Stimulated activated CD4-positive, alpha-beta T cell treated with anti-CD3 and anti-CD28 coated beads, Interleukin-1b, Interleukin-23, amount 100 ng/mL, for 1 hour (primary cell): ENCODE measurements at places on chromosomes 1 and 21.

DNA sequence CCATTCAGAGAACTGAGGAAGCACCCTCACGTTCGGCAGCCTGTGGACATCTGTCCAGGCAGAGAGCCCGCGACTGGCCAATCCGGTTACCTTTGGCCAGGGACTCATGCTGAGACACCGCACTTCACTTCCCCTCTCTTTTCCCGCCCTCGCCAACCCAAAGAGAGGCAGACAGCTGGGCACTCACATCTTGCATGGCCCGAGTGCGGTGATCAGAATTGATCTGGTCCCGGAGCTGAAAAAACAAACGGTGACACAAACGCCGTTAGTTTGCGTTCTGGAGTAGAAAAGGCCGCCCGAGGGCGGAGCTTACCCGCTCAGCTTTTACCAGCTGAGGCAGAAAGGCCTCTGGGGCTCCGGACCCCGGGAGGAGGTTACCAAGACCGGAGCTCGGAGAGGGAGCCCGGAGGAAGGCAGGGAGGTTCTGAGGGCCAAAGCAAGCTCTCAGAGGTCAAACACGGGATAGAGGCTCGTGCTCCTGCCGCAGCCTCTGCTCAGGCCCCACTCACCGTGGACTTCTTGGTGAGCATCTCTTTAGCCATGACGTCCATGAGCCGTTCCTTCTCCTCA is 376 bp downstream of the SF3A3 start:
- DNase-seq: no peak

- no peak for DNase-seq
Observed at GRCh38 chr1:115469703-115470476, 131.8 kb upstream of the NGF start.

GRCh38 chr1:156382561-156382960 is 13.6 kb downstream of the RHBG start:
- DNase-seq: no peak

DNA sequence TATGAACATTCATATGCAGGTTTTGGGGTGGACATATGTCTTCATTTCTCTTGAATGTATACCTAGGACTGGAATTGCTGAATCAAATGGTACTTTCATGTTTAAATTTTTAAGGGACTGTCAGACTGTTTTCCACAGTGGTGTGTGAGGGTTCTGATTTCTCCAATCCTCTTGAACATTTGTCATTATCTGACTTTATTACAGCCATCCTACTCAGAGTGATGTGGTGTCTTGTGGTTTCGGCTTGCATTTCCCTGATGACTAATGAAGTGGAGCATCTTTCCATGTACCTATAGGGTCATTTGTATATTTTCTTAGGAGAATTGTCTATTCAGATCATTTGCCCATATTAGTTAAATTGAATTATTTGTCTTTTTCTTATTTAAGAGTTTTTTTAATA is 35.4 kb upstream of the ZNF281 start:
- DNase-seq: no peak

DNA sequence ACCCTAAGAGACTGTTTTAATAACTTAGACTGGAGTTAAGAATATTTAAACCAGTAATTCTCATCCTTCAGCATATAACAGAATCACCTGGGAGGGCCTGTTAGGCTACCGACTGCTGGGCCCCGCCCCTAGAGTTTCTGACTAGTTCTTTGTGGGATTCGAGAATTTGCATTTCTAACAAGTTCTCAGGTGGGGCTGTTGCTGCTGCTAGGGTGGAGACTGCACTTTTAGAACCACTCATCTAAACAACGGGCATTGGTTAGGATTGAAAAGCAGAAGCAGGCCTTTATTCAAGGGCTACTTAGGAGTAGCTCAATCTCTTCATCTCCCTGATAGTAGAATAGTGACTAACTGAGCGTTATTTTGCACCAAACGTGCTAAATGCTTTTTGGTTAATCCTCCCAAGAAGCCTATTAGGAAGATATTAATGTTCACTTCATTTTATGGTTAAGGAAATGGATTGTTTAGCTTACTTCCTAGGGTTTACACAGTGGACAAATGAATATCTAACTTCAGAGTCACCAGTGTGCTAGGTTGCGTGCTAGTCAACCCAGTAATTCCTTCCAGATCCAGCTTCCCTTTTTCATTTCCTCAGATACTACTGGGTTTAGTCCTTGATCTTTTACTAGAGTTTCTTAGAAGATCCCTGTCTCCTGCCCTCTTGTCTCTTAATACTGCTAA is 31.1 kb upstream of the UAP1 start:
- no peak for DNase-seq

DNA sequence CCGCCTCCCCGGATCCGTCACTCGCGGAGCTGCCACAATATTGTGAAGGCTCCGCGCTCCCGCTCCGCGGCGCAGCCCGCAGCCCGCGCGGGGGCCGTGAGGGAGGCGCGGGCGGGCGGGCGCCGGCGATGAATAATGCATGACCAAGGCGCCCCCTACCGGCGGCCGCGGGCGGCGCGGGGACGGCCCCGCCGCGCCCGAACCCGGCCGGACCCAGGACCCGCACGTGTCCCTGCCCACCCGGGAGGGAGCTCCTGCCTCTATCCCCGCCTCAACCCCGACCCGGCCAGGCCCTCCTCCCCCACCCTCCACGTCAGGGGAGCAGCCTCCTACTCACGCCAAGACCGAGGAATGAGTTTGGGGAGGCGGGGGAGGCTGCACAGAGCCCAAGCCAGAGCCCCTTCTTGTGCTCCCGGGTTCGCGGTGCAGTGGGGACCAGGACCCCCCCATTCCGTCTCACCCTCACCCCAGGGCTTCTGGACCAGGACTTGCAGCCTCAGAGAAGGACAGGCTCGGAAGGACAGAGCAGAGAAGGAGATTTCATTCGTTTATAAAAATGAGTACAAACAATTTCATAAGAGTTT is 70.8 kb upstream of the CASZ1 start:
- DNase-seq: peak; percentile 42

DNA sequence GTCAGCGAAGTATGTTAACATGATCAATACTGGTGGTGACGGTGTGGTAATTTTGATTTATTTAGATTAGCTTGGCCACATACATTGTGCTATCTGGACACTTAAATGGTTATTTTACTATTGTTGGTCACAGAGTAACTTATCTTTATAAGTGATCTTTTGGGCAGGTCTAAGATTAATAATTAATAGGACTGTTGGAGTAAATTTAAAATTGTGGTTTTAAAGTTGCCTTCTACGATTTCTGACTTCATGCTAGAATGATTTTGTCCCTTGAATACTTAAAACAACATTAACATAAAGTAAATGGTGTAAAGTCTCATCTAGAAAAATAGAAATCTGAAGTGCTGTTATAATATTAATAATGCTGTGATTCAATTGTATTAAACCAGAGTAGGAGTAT is 14.7 kb downstream of the SRRM1 start:
- no peak for DNase-seq

GRCh38 chr21:16797540-16797939 is 715.3 kb upstream of the CXADR start:
- DNase-seq: no peak

DNA sequence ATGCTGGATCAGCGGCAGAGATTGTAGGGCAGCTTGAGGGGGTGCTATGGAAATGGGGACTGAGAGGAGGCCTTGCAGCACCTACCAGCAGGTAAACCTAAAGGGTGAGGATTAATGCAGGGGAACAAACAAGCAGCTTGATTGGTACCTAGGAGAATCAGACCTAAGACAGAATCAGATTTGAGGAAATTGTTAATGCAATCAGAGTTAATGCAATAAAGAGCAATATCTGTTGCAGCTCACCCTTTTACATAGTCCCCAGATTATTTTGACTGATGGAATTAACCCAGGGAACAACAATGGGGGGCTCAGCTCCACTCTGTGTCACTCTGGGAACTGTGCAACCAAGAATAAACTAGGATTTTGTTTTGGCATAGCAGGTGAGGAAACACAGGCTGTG is 64.5 kb downstream of the ZC3H11B start:
- no peak for DNase-seq

- DNase-seq: no peak
Observed at GRCh38 chr1:214419650-214420049, 131.8 kb downstream of the PTPN14 start.

DNA sequence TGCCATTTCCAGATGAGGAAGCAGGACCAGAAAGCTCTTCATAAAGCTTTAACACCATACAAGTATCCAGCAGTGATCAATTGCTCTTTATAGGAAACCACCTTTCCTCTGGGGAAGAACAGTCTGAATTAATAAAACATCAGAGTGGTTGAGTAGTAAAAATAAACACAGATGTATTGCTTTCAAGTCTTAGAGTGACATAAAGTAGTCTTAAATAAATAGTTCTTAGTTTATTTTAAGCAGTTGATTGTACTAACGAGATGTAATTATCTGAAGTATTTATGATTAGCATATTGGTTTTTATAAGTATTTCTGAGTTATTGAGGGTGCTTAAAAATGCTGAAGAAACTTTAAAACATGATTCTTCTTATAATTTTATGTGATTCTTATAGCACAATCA is 67.0 kb downstream of the PRKAA2 start:
- no peak for DNase-seq

DNA sequence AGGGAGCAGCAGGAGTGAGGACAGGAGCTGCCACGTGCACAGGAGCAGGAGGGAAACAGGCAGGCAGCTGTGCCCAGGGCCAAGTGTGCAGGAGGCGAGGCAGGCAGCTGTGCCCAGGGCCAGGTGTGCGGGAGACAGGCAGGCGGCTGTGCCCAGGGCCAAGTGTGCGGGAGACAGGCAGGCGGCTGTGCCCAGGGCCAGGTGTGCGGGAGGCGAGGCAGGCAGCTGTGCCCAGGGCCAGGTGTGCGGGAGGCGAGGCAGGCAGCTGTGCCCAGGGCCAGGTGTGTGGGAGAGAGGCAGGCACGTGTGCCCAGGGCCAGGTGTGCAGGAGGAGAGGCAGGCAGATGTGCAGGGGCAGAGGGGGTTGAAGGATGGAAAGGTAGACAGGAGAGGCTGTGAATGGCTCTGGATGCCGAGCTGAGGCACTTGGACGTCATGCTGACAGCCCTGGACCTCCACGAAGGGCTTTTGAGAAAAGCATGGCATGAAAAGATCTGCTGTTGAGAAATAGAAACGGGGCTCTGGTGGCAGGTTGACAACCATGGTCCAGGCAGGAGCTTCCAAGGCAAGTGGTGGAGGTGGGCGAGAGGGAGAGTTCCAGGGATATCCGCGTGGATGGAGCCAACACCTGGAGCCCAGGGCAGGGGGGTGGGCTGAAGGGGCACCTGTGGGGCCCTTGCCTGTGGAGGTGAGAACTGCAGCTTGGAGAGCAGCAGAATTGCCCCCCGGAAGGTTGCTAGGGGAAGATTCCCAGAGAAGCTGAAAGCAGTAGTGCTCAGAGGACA is 19.1 kb upstream of the NPHP4 start:
- DNase-seq: no peak

GRCh38 chr1:1914101-1914970 is 724 bp upstream of the CALML6 start:
- no peak for DNase-seq

DNA sequence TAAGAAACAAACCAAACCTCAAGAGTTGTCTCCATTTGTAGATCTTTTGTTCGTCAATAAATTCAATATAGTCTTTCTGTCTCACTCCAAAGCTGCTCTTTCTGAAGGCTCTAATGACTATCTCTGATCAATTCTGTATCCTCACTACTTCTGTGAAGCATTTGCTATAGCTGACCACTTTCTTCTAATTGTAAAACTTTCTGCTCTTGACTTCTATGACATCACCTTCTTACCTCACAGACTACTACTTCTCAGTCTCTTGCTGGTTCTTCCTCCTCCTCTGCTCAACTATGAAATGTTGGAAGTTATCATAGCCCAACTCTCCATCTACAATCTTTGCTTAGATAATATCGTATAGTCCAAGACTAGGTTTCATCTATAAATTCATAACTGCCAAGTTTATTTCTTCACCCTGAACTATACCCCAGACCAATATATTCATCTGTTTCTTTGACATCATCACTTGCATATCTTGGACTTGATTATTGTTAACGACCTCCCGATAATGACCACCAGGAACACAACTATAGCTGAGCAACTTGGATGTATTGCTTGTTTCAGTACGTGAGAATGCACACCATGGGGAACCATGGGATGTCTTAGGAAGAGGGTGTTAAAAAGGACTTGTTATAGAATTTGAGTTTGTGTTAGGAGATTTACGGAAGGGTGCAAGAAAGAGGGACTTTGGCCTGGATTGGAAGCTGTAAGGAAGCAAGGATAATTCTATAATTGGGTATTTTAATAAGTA is 2.0 kb upstream of the CDC7 start:
- DNase-seq: no peak

- no peak for DNase-seq
Observed at GRCh38 chr1:119159111-119159510, 18.7 kb upstream of the WARS2 start.
